ENCODE measurements at places on chromosomes 3 and 15.

DNA sequence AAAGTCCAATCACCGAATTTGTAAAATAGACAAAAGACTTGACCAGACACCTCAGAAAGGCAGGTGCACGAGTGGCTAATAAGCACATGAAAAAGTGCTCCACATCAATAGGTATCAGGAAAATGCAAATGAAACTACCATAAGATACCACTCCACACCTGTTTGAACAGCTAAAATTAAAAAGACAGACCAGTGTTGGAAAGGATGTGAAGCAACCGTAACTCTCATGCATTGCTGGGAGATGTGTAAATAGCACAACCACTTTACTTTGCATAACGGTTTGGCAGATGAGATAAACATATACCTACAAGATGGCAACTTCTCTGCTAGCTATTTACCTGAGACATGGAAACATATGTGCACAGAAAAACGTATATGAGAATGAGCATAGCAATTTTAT, 56.9 kb downstream of the CADPS start:
- no peak for DNase-seq

DNA sequence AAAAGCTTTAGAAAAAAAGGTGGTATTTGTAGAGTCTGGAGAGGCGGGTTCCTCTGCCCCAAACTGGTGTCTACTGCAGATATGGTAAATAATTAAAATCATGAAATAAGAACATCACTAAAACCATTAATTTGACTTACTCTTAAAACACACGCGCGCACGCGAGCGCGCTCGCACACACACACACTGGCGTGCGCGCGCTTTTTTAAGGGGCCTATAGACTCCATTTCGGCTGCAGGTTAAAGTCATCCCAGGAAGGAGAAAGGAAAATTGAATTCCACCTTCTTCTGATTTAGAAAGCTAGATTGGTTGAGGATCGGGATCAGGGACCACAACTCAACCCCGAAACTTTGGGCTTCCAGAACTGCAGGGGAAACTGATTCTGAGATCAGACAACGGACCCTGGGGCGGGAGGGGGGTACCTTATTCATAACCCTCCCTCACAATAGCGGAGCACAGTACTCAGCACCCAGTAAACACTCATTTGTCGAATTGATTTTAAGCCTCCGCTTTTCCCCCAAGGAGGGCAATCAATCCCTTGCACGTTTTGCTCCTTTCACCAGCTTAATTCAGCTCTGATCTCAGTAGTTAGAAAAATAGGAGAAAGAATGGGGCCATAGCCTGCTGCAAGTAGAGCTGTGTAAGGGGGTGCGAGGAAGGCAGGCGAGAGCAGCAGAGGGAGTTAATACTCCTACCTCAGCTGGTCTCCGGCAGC, 509 bp upstream of the LRRC3B start:
- DNase-seq = no peak

DNA sequence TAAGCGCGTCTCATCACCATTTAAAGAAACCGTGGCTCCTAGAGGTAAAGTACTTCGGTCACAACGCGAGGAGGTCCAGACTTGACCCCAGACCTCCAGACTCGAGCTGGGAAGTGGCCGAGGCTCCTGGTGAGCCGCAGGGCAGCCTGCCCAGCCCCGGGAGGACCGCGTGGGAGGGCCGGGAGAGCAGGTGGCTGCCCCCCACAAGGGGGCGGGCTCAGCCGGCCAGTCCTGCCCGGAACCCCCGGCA, at the start of gene SLC27A2:
TSS of gene SLC27A2 (plus strand) at position 228 of the 250 bp plus-strand sequence. CDS start 232 bp downstream, outside the sequence.
- no peak for DNase-seq

- DNase-seq = no peak
Observed at GRCh38 chr3:133629146-133629545, 32.6 kb downstream of the TOPBP1 start.

DNA sequence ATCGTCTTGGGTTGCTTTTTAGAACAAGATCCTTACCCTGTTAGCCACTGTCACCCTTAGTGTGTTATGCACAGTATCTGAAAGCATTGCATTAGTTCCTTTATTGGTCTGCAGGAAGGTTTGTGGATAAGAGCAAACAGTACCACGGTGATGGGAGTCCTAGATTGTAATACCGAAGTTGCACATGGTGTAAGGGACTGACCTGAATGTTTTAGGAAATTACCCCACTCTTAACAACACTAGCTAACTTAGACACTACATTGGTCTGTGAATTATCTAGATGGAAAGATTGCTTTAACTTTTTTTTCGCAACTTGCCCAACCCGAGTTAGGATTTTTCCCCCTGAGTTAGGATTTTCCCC, 1.3 kb downstream of the STT3B start:
- no peak for DNase-seq

DNA sequence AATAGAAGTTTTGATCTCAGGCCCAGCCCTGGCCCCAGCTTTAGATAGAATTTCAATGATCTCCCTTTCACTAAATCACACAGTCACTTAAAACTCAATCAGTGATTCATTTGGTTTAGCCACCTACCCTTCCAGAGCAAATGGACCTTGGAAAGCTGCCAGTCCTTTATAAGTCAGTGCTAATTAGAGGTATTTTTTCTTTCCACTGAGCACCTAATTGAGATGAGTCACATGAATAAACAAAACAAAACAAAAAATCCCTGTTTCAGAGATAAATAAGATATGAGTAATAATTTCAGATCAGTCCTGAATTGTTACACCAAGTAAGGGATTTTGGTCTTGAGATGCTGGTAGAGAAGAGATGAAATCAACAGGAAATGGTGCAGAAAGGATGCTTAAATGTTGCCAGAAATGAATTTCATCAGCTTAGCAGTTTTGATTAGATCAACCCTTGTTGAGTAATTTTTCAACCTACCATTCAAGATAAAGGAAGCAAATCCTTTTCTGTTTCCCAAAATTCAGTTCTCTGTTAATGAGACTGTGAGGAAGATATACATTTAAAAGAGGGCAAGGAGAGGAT, 352.0 kb upstream of the COL8A1 start:
- DNase-seq = no peak

DNA sequence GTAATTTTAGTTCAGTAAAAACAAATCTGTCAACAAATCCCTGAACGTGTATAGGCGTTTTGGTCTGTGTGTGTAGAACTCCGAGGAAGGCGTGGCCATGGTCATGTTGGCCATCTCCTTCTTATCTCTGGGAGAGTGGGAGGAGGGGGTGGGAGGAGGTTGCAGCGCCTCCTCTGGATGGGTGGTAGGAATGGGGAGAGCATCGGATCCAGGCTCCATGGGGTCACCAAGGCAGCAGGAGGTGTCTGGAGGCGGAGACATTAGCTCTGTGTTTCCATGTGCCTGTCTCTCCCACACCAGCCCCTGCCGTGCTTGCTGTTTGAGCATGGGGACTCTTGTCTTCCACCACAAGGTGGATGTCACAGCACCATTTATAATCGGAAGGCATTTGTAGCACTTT, 34.5 kb upstream of the TRPM1 start:
- DNase-seq = no peak

DNA sequence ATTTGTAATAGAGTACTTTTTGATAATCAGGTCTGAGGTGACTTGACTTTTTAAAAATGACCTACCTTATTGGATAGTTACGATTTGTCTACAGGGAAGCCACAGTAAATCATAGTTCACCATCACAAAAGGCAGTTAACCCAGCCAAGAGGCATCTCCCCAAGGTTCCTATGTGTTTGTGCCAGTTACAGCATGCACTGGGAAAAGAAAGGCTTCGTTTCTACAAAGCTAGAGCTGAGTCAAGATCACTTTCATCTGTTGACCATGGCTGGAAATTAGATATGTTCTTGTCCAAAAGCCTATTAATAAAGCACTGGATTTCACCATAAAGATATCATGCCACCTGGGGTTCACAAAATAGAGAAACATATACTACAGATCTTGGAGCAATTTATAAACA, 139.9 kb downstream of the GREM1 start:
- DNase-seq = no peak

- DNase-seq = no peak
Observed at GRCh38 chr15:92603743-92604470, 51.7 kb downstream of the FAM174B start.

DNA sequence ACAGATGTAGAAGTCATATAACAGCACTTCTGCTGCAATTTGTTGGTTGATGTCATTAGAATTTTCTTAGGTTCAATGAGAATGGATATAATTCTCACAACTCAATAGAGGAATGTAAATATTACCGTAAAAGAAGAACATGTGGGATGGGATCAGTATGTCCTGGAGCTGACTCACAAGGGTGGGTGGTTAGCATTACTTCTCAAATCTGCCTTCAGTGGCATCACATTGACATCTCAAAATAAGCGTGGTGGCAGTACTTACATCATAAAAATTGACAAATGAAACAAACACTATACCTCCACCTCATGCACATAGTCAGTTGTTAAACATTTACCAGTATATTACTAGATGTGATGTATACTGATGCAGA, 1068.0 kb upstream of the CADM2 start:
- no peak for DNase-seq
